SK-MEL-5 (cell line): ENCODE measurements at places on chromosomes 1 and 21. TPM values are rescaled to one million over a fixed set of nuclear protein-coding genes. Genes with fewer than 3 reads are reported as not detected.

The TAS1R2 gene
- total RNA-seq: not detected in 2 replicates

The TMEM59 gene
- total RNA-seq: 535 and 546 TPM in 2 replicates

The DAB1 gene
- 0.13 TPM in 1 of 2 replicates, not detected in the other for total RNA-seq

The CNTN2 gene
- not detected in 2 replicates for total RNA-seq

The UBXN10 gene
- total RNA-seq: 0.08 TPM in 1 of 2 replicates, not detected in the other

The DPYD gene
- 0.40 TPM in 1 of 2 replicates, not detected in the other for total RNA-seq

The KIF26B gene
- total RNA-seq: 1.4 and 1.5 TPM in 2 replicates

The PRR9 gene
- total RNA-seq: not detected in 2 replicates

The MTARC1 gene
- 0.61 and 1.6 TPM in 2 replicates for total RNA-seq

DNA sequence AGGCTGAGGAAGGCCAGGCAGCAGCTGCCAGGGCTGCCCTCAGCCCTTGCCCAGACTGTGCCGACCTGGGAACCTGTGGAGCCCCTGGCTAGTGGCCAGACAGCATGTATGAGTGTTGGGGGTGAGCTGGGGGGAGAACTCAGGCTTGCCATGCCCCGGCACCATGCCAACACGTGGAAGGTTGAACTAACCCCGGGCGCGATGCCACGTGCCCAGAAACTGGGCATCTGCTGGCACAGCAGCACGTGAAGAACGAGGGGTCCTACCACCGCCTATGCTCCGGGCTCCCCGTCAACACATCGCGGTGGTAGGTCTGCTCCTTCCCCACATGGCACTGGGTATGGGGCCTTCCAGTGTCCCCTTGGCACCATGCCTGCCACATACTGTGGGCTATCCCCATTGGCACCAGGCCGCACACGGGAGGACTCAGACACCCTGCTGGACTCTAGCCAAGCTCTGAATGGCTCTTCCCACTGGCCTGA lies 68.7 kb downstream of the CASZ1 start:
- DNase-seq: no peak

DNA sequence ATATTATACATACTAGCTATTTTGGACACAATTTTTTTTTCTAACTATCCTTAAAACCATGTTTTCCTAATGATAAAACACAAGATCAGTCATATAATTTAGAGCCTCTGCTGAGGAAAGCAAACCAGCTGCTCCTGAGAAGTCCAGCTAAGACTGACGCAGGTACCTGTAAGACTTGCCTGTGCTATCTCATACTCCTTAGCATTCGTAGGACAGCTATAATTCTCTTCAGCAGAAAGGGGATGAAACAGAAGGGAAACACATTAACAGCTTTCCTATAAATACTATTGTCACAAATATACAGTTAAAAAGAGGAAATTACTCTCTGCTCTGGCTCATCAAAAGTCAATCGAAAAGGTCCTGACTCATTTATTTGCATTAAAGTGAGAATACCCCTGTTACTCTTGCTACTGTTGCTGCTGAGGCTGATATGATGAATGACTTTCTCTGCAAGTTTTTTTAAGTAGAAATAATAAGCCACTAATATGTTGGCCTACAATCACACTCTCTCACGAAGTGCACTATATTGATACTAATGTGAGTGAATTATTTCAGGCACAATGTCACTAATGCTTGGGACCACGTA lies 757.1 kb downstream of the KCNT2 start:
- no peak for DNase-seq

DNA sequence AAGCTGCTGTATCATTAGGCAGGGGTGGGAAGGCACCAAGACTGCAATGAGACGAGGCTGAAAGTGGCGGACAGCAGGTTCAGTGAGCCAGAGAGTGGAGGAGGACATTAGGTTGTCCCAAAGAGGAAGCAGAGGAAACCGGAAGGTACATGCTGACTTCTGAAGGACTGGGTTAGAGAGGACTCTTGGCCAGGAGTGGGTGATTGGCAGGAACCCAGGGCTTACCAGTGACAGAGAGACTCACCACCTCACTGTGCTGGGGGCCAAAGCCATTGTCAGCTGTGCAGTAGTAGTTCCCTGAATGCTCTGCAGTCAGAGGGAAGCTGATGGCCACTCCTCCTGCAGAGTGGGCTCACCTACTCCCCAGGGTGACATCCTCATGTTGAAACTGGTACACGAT lies 41.9 kb upstream of the FCRL4 start:
- no peak for DNase-seq

- no peak for DNase-seq
Observed at GRCh38 chr1:21872445-21873079, 60.5 kb downstream of the LDLRAD2 start.

- no peak for DNase-seq
Observed at GRCh38 chr1:48776393-48777218, at the start of gene BEND5. TSS of gene BEND5 (minus strand) at chr1:48776891. CDS start at chr1:48776831, 60 bp downstream.

DNA sequence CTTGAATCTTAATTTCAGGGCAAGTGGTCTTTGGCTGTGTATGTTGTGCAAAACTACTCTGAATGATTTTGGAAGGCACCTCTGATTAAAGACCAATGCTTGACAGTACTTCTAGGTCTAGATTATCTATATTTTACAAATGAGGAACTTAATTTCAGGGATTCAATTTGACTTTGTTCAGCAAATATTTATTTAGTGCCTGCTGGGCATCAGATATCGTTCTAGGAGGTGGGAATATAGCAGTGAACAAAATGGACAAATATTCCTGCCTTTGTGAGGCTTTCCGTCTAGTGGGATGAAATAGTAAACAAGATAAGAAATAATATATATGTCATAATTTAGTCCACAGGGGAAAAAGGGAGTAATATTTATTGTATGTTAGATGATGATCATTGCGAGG lies 4.7 kb downstream of the ZNF326 start:
- DNase-seq: no peak

- no peak for DNase-seq
Observed at GRCh38 chr1:224683936-224684335, 67.8 kb downstream of the CNIH3 start.

DNA sequence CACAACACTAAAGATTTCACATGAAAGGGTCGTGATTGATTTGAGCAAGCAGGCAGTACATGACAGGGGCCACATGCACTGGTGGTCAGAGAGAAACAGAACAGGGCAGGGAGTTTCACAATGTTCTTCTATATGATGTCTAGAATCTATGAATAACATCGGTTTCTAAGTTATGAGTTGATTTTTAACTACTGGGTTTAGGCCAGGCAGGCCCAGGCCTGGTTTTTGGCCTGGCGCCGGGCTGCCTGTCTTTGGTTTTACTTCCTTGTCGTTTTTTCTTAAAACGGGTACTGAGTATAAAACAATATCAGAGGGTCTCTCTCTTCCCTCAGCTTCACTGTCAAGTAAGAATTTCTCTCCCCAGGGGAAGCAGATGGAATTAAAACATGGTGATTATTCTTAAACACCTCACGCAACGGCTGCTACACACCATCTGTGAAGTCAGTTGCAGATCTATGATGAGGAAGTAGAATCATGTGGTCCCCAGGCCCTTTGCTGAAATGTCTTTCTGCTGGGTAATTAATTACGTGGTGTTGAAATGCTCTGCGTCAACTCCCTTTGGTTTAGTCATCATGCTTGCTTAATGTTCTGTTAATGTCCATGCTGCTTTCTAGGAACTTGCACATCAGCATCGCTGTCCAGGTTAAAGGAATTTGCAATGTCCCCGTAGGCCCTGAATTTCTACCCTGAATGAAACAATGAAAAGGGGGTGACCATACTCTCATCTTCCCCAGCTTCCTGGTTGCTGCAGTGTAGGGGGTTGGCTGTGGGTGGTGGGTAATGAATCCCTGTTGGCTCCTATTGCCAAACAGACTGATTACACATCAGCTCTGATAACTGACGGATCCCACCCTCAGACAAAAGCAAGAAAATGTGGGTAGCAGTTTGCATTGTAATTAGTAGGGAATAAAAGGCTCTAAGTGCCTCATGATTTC lies 70.3 kb downstream of the SERINC2 start:
- DNase-seq: no peak

DNA sequence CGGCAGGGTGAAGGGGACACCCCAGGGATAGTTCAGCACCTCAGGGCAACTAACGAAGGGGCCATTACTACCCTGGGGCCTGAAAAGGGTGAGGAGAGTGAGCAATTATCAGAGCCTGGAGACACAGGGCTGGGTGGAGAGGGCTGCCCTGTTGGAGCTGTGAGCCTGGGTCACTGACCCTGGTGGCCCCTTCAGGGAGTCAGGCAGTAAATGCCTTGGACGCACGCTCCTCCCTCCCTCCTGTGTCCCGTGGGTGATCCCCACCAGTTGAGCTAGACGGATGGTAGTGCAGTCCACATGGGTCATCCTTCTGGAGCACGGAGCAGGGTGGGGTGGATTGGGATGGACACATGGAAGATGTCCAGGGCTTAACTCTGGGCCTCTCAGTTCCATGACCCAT lies 305.3 kb downstream of the PTPRU start:
- no peak for DNase-seq

GRCh38 chr1:156098784-156099183 lies 15.7 kb upstream of the LMNA start:
- DNase-seq: no peak

DNA sequence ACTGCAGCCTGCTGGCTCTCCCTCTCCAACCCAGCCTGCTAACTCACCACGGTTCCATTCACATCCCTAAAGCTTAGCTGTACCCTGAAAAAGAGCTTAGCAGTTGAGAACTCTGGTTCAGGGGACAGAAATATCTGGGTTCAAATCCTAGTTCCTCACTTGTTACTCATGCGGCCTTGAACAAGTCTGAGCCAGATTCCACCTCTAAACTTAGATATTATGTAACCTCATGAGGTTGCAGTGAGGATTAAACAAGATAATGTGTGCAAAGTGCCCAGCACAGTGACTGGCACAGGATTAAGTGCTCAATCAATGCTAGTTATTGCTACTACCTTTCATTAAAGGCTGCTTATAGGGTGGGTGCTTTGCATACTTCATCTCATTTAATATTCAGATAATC lies 41.3 kb upstream of the DHCR24 start:
- no peak for DNase-seq

DNA sequence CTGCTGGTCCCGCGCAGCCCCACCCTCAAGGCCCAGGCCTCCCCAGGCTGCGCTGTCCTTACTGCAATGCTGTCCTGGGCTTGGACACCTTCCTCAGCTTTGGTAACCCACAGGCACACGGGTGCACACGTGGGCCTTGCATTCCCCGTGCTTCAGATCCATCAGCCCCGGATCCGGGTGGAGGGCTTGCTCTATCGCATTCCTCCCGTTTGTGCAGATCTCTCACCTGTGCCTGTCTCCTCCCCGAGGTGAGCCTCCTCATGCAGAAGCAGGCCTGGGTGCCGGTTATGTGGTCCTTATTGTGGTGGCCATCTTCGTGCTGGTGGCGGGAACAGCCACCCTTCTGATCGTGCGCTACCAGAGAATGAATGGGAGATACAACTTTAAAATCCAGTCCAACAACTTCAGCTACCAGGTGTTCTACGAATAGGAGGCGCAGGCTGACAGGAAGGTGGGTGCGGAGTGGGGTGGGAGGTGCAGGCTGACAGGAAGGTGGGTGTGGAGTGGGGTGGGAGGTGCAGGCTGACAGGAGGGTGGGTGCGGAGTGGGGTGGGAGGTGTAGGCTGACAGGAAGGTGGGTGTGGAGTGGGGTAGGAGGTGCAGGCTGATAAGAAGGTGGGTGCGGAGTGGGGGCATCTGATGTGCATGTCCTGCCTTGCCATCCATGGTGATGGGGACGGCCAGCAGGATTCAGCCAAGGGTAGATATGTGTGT lies 66.2 kb downstream of the UMODL1 start:
- no peak for DNase-seq

DNA sequence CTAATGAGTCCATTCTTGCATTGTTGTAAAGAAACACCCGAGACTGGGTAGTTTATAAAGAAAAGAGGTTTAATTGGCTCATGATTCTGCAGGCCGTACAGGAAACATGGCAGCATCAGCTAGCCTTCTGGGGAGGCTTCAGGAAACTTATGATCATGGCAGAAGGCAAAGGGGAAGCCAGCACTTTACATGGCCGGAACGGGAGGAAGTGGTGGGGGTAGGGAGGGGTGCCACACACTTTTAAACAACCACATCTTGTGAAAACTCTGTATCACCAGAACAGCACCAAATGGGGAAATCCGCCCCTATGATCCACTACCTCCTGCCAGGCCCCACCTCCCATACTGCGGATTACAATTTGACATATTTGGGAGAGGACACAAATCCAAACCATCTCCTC lies 43.9 kb downstream of the NOS1AP start:
- no peak for DNase-seq

GRCh38 chr1:8821084-8821483 lies 3.6 kb upstream of the RERE start:
- DNase-seq: no peak

DNA sequence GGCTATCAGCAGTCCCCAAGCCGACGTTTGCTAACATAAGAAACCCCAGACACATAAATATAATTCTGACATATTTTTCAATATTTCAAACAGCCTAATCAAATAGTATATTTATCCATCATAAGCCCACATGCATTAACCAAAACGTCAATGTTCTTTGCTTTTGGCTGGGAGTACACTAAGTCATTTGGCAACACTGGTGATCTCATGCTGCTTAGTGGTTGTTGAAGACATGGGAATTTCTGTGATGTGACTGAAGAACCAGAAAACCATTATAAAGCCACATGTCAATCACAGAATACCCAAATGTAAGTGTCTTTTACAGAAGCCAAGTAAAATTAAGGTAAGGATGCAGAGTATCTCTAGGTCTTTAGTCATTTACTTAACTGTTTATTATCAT lies 57.6 kb downstream of the PLPPR5 start:
- DNase-seq: no peak

DNA sequence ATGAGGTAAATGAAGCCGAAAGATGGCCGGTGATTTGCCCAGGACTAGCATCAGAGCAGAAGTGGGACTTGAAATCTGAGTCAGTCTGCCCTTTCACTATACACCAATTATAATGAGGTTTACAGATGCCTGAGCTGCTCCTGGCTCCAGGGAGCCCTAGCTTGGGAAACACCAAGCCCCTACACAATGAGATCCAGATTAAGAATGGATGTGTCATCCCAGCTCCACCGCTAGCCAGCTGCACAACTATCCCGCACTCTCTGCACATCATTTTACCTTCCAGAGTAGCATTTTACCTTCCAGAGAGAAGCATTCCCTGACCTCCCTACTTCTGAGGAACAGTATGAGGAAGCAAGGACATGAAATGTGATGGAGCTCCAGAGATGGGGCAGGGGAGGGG lies 27.0 kb downstream of the SERTAD4 start:
- DNase-seq: no peak

DNA sequence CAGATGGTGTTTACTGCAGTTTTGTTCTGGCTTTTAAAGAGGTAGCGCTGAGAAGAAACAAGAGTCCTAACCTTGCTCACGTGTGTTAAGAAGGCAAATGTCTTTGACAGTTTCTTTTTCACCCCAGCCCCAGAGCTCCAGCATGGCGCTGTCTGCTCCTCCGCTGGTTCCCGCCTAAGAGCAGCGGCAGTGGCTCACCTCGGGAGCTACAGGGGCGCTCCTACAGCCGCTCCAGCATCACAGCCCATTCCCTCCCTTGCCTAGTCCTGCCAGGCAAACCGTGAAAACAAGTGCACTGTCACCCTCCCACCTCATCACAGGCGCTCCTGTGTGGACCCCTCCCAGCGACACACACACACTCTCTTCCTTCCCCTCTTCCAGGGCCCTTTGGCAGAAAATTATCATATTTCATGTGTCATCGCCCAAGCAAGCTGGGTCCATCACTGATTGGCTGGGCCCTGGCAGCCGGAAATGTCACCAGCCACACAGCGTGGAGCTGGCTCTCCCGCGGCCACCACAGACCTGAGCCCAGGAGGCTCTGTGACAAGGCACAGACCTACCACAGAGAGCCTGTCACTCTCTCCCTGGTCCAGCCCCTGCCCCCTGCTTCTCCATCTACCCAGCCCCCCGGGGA lies 1.2 kb upstream of the HIVEP3 start:
- no peak for DNase-seq
